ENCODE measurements at places on chromosomes 1 and 21.

DNA sequence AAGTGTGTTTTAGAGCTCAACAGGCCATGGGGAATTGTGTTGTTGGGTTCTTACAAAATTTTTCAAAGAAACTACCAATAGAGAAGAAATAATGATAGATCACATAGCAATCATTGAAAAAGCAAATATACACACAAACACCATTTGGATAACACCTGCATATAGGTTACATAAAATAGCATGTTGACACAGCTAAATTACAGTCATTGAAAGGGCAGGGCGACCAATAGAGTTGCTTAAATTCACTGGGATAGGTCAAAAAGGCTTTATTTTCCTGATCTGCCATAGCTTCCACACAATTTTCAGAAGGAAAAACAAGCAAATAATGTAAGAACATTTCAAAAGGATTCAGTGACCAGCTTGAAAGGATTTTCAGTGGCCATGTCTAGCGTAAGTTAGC is 57.9 kb upstream of the FGGY start:
- DNase-seq = no peak
- no peak overlapping the region for H3K27ac ChIP-seq
- no peaks in the 10 kb centered on the region for H3K27me3 ChIP-seq
- H3K36me3 ChIP-seq = no peaks in the 10 kb centered on the region
- no peaks in the 10 kb centered on the region for H3K4me1 ChIP-seq

GRCh38 chr1:219639876-219640577 is 27.1 kb upstream of the ZC3H11B start:
- no peak for DNase-seq
- H3K27me3 ChIP-seq = no peaks in the 10 kb centered on the region
- no peaks in the 10 kb centered on the region for H3K4me1 ChIP-seq
- H3K36me3 ChIP-seq = no peaks in the 10 kb centered on the region
- no peak overlapping the region for H3K27ac ChIP-seq

DNA sequence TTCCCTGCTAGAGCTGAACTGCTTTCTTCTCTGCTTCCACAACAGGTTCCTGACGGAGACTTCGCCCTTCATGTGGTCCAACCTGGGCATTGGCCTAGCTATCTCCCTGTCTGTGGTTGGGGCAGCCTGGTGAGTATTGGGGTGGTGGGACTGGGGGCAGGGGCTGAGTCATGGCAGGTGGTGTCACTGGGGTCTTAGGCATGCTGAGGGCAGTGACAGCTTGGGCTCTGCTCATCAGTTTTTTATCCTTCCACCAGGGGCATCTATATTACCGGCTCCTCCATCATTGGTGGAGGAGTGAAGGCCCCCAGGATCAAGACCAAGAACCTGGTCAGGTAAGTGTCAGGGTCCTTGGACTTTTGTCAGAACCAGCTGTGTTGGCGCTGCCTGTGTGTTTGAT is 1.3 kb downstream of the ATP6V0B start:
- H3K27ac ChIP-seq = peak overlapping the region; percentile 86
- no peak for DNase-seq
- peaks cover 14% of the 10 kb centered on the region for H3K4me1 ChIP-seq
- peaks cover 4% of the 10 kb centered on the region for H3K36me3 ChIP-seq
- H3K27me3 ChIP-seq = no peaks in the 10 kb centered on the region

- no peak for DNase-seq
- H3K27ac ChIP-seq = no peak overlapping the region
- no peaks in the 10 kb centered on the region for H3K4me1 ChIP-seq
- no peak overlapping the region for H3K4me3 ChIP-seq
- no peaks in the 10 kb centered on the region for H3K27me3 ChIP-seq
- no peaks in the 10 kb centered on the region for H3K36me3 ChIP-seq
Measured at GRCh38 chr1:246782120-246782900, 58.1 kb downstream of the SCCPDH start.

DNA sequence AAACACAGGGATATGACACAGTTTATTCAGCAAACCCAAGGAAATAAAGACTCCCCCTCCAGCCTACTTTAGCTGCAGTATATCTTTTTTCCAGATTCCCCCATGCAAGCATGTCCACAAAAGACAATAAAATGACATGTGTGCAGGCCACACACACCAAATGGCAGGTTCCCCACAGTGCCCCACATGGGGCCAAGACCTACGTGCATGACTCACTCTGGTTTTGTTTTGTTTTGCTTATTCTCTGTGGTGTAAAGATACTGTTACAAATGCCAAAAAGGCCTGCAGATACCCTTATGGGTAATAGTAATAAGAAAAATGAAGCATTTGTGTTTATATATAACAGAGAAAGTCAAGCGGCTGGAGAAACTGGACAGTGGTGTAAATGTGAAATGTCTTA is 71.6 kb downstream of the RD3 start:
- no peak overlapping the region for H3K27ac ChIP-seq
- H3K4me1 ChIP-seq = peaks cover 3% of the 10 kb centered on the region
- no peaks in the 10 kb centered on the region for H3K27me3 ChIP-seq
- DNase-seq = no peak
- H3K36me3 ChIP-seq = no peaks in the 10 kb centered on the region

DNA sequence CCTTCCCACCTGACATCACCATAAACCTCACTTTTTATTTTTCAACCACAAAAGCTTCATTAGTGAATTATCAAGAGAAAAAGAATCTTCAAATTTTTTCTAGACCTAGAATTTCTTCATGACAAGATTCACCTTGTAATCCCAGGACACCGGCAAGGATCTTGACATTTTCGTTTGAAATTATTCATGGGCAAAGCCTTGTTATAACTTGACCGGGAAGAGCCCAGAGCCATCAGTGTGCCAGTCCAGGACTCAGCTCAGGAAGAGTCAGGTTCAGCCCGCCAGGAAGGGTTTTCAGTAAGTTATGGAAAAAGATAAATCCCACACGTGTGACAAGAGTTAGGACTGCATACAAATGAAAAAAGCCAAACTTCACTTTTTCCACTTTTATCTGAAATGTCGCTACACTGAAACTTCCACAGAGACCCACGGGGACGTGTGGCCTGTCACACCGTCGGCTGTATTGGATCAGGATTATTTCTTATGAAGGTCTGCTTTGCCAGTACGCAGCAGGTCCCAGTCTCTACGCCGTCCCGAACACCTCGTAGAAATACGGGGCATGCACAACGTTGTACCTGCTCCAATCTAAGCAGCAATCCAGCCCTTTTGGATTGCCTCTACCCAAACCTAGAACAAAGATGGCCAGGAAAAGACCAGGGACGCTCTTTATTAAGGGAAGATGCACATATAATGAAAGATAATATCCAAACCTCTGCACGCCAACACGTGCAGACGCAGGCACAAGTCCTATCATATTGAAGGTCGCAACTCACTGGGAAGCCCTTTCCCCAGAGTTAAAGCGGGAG is 916 bp downstream of the F3 start:
- H3K36me3 ChIP-seq = no peaks in the 10 kb centered on the region
- H3K27ac ChIP-seq = peak overlapping the region; percentile 95
- peaks cover 23% of the 10 kb centered on the region for H3K4me1 ChIP-seq
- DNase-seq = no peak
